Hair follicle dermal papilla cell (primary cell): ENCODE measurements at places on chromosomes 3 and 15. TPM values are rescaled to one million over a fixed set of nuclear protein-coding genes. Genes with fewer than 3 reads are reported as not detected.

Gene CHMP2B
- total RNA-seq: 31.2 and 31.6 TPM in 2 replicates

Gene TRAIP
- total RNA-seq: 2.2 and 2.6 TPM in 2 replicates

Gene CLDN18
- total RNA-seq: under 0.01 TPM in 1 of 2 replicates, not detected in the other

Gene GOLGA8N
- total RNA-seq: 3.3 and 14.1 TPM in 2 replicates

Gene TMC3
- not detected in 2 replicates for total RNA-seq

Gene CYP11A1
- total RNA-seq: 0.36 and 0.81 TPM in 2 replicates

Gene SAMMSON
- total RNA-seq: not detected in 2 replicates

Gene WDR82
- 57.6 and 73.3 TPM in 2 replicates for total RNA-seq

Gene HYAL3
- 2.1 and 3.8 TPM in 2 replicates for total RNA-seq

Gene FBXW12
- total RNA-seq: 0.12 and 0.32 TPM in 2 replicates

Gene DNASE1L3
- not detected in 2 replicates for total RNA-seq

Gene SLC2A2
- total RNA-seq: under 0.01 TPM in 1 of 2 replicates, not detected in the other

Gene SUSD5
- total RNA-seq: 8.4 and 16.1 TPM in 2 replicates

Gene TMEM108
- total RNA-seq: not detected in 2 replicates

Gene ADPRH
- 6.8 and 7.6 TPM in 2 replicates for total RNA-seq

Gene AP3B2
- 0.12 and 1.6 TPM in 2 replicates for total RNA-seq

Gene FAM81A
- total RNA-seq: 0.12 and 0.16 TPM in 2 replicates

Gene POLQ
- 0.85 and 1.3 TPM in 2 replicates for total RNA-seq

Gene H1-8
- not detected in 2 replicates for total RNA-seq

Gene CCR2
- not detected in 2 replicates for total RNA-seq

Gene TM2D3
- 34.1 and 34.7 TPM in 2 replicates for total RNA-seq

Gene FETUB
- not detected in 2 replicates for total RNA-seq

Gene P2RY12
- not detected in 2 replicates for total RNA-seq

Gene GP9
- total RNA-seq: not detected in 2 replicates

Gene MINAR1
- total RNA-seq: 7.1 and 7.2 TPM in 2 replicates

Gene PYGO1
- total RNA-seq: 11.7 and 15.9 TPM in 2 replicates

Gene LRRC15
- total RNA-seq: 9.0 and 14.3 TPM in 2 replicates

Gene RTP1
- total RNA-seq: not detected in 2 replicates

Gene KLHL40
- total RNA-seq: not detected in 2 replicates

Gene ARRDC4
- total RNA-seq: 65.3 and 121 TPM in 2 replicates

Gene IMPDH2
- total RNA-seq: 247 and 273 TPM in 2 replicates

Gene IQCH
- total RNA-seq: 4.5 and 5.8 TPM in 2 replicates

Gene ZNF80
- not detected in 2 replicates for total RNA-seq

Gene GABRB3
- 0.85 and 2.8 TPM in 2 replicates for total RNA-seq

Gene FAM3D
- not detected in 2 replicates for total RNA-seq

Gene COL6A5
- under 0.01 and 0.97 TPM in 2 replicates for total RNA-seq

Gene GPR149
- total RNA-seq: not detected in 2 replicates

Gene GRIP2
- 1.3 and 2.7 TPM in 2 replicates for total RNA-seq

Gene ACTL6A
- total RNA-seq: 33.6 and 50.6 TPM in 2 replicates

Gene GOLGA6L4
- total RNA-seq: 1.3 and 1.5 TPM in 2 replicates

Gene MUSTN1
- total RNA-seq: not detected in 2 replicates

Gene ARID3B
- 2.3 and 3.6 TPM in 2 replicates for total RNA-seq

Gene NOX5
- 0.49 and 0.65 TPM in 2 replicates for total RNA-seq

Gene KCNMB2
- 0.24 and 2.1 TPM in 2 replicates for total RNA-seq

Gene ZNF662
- total RNA-seq: 4.3 and 6.7 TPM in 2 replicates

Gene PLXND1
- 195 and 238 TPM in 2 replicates for total RNA-seq

Gene CAMK2N2
- 0.16 TPM in 1 of 2 replicates, not detected in the other for total RNA-seq

Gene ACAD11
- total RNA-seq: 140 and 228 TPM in 2 replicates

Gene TMEM44
- 17.7 and 18.3 TPM in 2 replicates for total RNA-seq

Gene CEMIP
- 408 and 1,053 TPM in 2 replicates for total RNA-seq

Gene GATM
- total RNA-seq: not detected in 2 replicates

Gene FES
- total RNA-seq: 11.7 and 16.0 TPM in 2 replicates

Gene SLC7A14
- 3.6 and 4.4 TPM in 2 replicates for total RNA-seq

Gene SPTBN5
- total RNA-seq: 0.73 and 0.97 TPM in 2 replicates

Gene SI
- total RNA-seq: not detected in 2 replicates

Gene ATP10A
- total RNA-seq: 13.1 and 22.6 TPM in 2 replicates

Gene ALPK3
- 0.12 and 0.32 TPM in 2 replicates for total RNA-seq

Gene POTEB2
- not detected in 2 replicates for total RNA-seq

Gene CHRNA3
- total RNA-seq: not detected in 2 replicates

Gene THSD4
- total RNA-seq: 30.3 and 52.7 TPM in 2 replicates
